ENCODE measurements at places on chromosomes 11 and 22.

DNA sequence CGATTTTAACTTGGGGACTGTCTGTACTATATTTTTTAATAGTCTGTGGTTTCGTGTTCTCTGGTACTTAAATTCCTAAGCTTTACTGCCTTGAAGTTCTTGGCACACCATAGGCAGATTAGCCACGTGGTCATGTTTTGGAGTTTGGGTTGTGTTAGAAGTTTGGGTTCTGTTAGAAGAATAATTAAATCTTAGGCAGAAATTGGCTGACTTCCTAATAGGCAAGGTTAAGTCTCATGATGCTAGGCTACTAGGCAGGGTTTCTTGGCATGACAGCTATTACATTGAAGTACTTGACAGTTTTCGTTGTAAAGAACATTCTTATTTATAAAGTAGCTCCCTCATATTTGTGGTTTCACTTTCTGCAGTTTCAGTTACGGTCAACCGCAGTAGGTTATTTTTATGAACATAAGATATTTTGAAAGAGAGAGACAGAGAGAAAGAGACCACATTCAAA lies 30.0 kb upstream of the MMP7 start:
- DNase-seq: no peak

- no peak for DNase-seq
Observed at GRCh38 chr11:126628790-126629621, 273.5 kb downstream of the ST3GAL4 start.

- DNase-seq: no peak
Observed at GRCh38 chr11:17918049-17918605, 94.7 kb downstream of the SERGEF start.

DNA sequence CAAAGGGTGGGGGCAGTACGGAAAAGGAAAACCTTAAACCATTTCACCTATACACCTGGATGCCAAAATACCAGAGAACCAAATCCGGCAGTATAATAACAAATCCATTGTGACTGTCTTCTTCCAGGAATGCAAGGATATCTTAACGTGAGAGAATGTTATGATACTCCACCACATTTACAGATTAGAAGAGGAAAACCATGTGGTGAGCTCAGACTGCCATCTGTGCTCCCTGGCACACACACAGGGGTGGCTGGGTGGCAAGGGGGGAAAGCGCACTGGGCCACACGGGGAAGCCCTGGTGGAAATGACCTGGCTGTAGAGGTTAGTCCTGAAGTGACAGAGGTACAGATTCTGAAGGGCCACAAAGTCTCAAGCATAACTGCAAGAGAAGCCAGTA lies 9.9 kb downstream of the EIF1AD start:
- no peak for DNase-seq

DNA sequence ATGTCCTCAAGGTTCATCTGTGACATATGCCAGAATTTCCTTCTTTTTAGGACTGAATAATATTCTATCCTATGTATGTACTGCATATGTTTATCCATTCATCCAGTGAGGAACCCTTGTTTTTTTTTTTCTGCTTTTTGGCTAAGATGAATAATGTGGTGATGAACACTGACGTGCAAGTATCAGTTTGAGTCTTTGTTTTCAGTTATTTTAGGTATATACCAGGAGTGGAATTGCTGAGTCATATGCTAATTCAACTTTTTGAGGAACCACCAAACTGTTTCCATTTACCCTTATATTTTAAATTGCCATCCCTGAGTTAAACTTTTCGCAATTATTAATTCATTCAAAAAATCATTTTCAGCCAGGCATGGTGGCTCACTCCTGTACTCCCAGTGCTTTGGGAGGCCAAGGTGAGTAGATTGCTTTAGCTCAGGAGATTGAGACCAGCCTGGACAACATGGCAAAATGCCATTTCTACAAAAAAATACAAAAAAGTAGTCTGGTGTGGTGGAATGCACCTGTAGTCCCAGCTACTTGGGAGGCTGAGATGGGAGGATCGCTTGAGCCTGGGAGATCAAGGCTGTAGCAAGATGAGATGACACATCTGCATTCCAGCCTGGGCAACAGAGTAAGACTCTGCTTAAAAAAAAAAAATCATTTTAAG lies 64.2 kb downstream of the MICAL2 start:
- no peak for DNase-seq

- DNase-seq: no peak
Observed at GRCh38 chr11:45300715-45301114, 14.6 kb upstream of the SYT13 start.

DNA sequence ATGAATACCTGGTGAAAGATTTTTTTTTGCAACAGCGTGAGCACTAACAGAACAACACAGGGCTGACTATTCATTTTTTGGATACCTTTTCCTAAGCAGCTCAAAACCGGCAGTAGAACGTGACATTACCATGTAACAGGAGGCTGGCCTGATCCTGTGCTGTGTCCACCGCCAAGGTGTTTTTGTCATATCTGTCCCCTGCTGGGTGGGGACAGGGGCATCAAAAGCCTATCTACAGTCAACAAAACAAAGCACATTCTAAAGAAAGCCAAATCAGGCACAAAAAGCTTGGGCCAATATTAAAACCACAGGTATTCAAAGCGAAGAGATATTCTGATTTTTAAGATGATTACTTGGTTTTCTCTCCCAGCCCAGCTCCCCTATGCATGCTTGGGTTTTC lies 151.2 kb downstream of the LRRC4C start:
- no peak for DNase-seq

- DNase-seq: no peak
Observed at GRCh38 chr11:119700536-119701346, 28.3 kb downstream of the NECTIN1 start.

DNA sequence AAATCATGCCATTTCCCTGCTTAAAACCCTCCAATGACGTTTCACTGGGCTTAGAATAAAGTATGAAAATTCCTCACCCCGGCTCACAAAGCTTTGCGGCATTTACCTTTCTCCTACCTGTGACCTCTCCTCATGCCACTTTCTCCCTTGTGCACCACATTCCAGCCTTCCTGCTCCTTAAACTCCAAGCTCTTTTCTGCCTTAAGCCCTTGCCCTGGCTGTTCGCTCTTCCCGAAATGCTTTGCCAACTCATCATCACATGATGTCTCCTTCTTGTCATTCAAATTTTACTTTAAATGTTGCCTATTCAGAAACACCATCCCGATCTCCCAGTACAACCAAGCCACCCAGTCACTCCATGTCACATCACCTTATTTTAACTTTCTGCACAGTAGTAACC lies 2.0 kb downstream of the PLEKHA7 start:
- no peak for DNase-seq

DNA sequence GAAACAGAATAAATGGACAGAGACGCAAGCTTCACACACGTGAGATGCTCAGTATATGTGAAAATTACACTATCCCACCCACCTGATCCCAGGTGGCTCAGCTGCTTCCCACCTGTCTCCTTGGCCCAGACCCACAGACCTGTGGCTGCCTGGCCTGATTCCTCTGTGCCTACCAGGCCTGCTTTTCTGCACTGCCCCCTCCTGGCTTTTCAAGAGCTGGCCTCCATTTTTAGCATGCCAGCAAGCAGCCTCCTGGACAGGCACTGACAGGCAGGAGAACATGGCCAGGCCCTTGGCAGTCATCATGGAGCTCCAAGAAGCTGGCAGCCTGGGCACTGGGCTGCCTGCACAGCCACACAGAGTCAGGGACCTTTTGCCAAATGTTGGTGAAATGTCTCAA lies 79.5 kb upstream of the HMGXB4 start:
- DNase-seq: no peak

DNA sequence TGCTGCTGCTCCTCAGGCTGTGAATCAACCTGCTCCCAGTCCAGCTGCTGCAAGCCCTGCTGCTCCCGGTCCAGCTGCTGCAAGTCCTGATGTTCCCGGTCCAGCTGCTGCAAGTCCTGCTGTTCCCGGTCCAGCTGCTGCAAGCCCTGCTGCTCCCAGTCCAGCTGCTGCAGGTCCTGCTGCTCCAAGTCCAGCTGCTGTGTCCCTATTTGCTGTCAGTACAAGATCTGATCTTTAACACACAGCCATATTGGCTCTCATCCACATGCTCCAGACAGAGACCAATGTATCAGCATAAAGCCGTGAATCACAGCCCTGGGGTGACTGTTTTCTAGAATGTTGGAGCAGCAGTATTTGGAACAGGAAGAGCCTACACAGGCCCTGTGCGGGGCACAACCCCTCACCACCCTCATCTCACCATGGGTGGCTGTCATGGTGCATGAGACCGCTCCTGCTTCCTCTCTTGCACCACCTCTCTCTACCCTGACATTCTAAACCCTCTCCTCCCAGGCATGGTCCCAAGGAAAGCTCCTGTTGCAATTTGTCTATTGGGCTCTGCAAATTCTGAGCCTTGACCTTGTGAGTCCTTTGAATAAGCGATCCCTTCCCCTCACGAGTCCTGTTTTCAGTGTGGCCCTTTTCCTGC lies 3.5 kb downstream of the KRTAP5-10 start:
- DNase-seq: no peak

DNA sequence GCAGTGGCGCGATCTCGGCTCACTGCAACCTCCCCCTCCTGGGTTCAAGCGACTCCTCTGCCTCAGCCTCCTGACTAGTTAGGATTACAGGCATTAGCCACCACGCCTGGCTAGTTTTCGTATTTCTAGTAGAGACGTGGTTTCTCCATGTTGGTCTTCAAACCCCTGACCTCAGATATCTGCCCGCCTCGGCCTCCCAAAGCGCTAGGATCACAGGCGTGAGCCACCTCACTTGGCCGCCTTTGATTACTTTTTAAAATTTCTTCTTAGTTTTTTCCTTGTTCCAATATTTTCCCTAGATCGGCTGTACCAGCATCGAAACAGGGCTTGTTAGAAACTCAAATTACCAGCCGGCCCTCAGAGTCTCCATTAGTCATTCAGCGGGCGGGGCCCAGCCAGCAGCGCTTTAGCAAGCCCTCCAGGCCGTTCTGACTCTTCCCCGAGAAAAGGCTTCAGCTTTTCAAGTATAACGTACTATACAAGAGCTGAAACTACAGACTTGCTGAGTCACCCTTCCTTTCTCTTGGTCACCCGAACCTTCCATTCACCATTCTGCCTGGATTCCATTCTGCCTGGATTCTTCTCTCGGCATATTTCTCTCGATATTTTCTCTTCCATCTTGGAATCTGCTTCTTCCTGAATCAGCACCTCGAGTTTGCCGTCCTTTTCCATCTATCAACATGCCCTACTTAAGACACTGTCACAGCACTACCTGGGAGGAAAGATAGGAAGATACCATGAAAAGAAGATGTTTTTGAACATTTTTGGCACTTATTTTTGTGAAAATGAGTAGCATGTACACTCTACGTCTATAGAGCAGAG lies 6.7 kb upstream of the CAPRIN1 start:
- DNase-seq: no peak

DNA sequence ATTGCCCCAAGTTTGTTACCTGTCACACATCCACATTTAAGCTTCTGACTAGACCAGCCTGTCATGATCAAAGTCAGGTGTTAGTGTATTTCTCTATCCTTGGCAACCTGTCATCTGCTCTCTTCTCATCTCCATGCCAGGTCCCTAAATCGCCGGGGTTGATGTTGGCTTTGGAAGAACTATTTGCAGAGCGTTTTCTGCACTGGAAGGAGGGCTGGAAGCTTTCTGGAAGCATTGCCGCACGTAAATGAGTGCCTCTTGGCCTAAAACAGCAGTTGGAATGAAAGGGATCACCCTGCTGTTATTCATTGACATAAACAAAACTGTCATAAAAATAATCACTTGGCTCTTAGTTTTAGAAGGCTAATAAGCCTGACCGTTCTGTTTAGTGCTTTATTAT lies 1.4 kb downstream of the TTC12 start:
- no peak for DNase-seq

- no peak for DNase-seq
Observed at GRCh38 chr11:21403069-21403468, 733.7 kb downstream of the NELL1 start.

DNA sequence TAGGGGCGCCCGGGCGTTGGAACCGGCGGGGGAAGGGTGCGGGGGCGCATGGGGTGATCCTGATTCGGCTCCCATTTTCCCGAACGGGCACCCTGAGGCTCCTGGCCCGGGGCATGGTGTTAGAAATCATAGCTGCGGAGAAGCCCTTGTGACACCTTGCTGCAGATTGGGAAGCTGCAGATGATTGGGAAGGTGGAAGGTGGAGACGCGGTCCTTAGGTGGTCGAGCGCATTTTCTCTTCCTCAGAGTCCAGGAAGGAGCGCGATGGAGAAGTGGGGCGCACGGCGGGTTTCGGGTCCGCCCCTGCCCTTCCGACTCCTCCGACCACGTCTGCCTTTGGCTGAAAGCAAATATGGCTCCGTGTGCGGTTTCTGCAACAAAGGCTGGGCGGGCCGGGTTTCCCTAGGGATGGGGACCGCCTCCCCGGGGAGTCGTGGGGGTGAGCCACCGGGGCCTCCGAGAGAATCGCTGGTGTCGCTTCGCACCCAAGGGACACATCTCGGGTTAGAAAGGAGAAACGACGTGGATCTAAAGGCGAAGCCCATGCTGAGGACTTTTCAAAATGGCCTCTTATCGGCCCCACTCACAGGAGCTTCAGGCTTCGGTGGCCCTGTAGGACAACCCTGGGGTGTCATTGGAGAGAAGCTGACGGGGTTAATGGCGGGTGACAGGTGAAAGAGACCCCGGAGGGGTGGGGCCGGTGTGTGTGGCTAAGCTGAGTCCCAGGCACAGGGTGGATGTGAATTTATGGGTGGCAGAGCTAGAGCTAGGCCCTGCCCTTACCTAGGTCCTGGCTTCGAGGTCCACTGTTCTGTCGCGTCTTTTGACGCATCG lies 707 bp upstream of the FTH1 start:
- DNase-seq: peak; percentile 57

DNA sequence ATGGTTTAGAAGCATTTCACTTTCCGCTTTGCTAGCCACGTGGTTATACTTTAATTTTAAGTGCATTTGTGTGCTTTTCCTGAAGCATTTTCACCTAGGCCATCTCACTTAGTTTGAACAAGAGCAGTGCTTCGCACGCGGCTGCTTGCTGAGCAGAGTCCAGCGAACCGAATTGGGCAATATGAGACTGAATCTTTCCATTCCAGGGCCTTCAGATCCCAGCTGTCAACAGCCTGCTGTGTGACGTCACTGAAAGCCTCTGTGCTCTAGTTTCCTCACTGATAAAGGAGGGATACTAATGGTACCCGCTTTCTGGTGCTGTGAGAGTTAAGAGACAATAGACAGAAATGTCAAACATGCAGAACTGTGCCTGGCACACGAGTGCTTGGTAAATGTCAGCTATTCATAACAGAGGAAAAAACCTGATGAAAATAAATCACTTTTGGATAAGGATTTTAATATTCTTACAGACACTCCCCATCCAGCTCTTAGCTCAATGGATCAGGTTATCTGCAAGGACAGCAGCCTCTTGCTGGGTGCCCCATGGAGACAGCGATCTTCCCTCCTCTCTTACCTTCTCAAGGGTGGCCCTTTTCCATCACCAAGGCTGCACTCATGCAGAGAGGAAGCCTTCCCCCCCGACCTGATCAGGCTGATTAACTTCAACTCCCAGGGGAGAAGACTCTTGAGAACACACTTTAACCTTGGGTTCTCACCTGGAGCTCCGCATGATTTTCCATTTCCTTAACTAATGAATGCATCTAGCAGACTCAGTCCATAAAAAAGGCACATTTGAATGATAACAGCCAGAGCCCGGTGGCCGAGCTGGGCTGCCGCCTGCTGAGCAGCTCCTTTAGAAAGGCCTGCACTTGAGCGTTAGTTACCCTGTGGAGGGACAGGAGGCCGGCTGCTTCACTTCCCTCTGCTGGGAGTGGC lies 3.5 kb upstream of the GLB1L3 start:
- DNase-seq: no peak

GRCh38 chr11:9639099-9639498 lies 24.8 kb upstream of the SWAP70 start:
- DNase-seq: no peak

Data from stimulated activated CD4-positive, alpha-beta T cell treated with anti-CD3 and anti-CD28 coated beads, Interleukin-2, amount 100 ng/mL, for 24 hours (primary cell).